Activated T-helper 1 cell treated with anti-CD3 and anti-CD28 coated beads, Interleukin-12 subunit alpha, Interleukin-12 subunit beta, Interleukin-2, Interleukin-4 antibody, amounts not matched to agents 30 ng/mL and 10 ng/mL and 1 ng/mL, durations not matched to agents 14 hours and 24 hours and 36 hours (primary cell): ENCODE measurements at places on chromosomes 2 and 18. TPM values are rescaled to one million over a fixed set of nuclear protein-coding genes. Genes with fewer than 3 reads are reported as not detected.

- H3K27ac ChIP-seq = peak overlapping the region; percentile 28
- H3K4me1 ChIP-seq = peaks cover 81% of the 10 kb centered on the region
- H3K36me3 ChIP-seq = peaks cover 42% of the 10 kb centered on the region
- DNase-seq = no peak
- no peak overlapping the region for H3K4me3 ChIP-seq
Measured at GRCh38 chr2:106161938-106162820, 31.9 kb downstream of the UXS1 start.

DNA sequence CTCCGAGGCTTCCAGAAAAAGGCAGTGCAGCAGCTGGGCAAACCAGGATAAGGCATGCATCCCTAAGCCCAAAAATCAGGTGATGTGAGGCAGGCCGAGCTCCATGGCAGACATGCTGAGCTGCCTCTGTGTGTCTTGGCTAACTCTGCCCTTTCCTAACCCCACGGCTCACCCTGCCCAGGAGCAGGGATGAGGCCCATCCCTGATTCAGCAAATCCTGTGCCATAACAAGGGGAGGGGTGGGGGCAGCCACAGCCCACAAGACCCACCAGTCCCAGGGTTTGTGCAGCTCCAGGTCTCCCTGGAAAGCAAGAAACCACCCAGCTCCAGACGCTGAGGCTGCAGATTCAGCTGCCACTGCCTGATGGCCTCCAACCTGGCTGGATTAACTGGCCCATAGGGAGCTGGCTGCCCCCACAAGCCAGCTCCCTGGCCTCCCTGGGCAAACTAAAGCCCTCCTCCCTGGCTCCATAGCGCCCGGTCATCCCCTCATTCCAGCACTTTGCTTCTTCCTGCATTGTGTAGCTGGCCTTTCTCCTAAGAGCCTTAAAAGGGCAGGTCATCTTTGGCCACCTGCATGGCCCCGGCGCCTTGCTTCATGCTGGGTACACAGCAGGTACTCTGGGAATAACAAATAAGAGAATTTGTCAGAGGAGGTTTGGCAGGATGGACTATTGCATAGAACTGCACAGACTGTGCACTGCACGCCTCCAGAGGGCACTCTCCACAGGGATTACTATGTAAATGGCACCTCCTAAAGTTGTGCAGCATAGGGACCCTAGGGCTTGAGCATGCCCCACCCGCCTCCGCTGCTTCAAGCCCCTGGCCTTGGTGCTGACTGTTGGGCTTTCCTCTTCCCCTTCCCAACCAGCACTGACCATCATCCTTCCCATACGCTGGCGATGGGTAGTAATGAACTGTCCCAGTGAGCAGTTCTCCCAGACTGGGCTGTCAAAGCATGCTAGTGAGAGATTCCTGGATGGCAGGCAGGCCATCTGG lies 10.7 kb downstream of the STEAP3 start:
- no peak overlapping the region for H3K4me3 ChIP-seq
- H3K27ac ChIP-seq = no peak overlapping the region
- H3K27me3 ChIP-seq = no peaks in the 10 kb centered on the region
- DNase-seq = no peak

Gene SFTPB
- total RNA-seq = not detected in 2 replicates

GRCh38 chr2:119940856-119941255 lies 72.0 kb upstream of the EPB41L5 start:
- H3K27ac ChIP-seq = no peak overlapping the region
- H3K27me3 ChIP-seq = no peaks in the 10 kb centered on the region
- H3K4me3 ChIP-seq = no peak overlapping the region

Gene RGPD4
- 0.18 TPM in 1 of 2 replicates, not detected in the other for total RNA-seq

Gene AMMECR1L
- 21.6 and 22.2 TPM in 2 replicates for total RNA-seq

Gene AFF3
- 1.7 and 2.4 TPM in 2 replicates for total RNA-seq

Gene HOXD8
- total RNA-seq = not detected in 2 replicates

Gene CFAP221
- total RNA-seq = not detected in 2 replicates
